Activated T-cell treated with anti-CD3 and anti-CD28 coated beads, Interleukin-2, amount 50 U/mL, for 72 hours (primary cell): ENCODE measurements at places on chromosomes 2 and 18. TPM values are rescaled to one million over a fixed set of nuclear protein-coding genes. Genes with fewer than 3 reads are reported as not detected.

GRCh38 chr2:133264989-133265401 lies 303.3 kb downstream of the NCKAP5 start:
- DNase-seq: no peak

DNA sequence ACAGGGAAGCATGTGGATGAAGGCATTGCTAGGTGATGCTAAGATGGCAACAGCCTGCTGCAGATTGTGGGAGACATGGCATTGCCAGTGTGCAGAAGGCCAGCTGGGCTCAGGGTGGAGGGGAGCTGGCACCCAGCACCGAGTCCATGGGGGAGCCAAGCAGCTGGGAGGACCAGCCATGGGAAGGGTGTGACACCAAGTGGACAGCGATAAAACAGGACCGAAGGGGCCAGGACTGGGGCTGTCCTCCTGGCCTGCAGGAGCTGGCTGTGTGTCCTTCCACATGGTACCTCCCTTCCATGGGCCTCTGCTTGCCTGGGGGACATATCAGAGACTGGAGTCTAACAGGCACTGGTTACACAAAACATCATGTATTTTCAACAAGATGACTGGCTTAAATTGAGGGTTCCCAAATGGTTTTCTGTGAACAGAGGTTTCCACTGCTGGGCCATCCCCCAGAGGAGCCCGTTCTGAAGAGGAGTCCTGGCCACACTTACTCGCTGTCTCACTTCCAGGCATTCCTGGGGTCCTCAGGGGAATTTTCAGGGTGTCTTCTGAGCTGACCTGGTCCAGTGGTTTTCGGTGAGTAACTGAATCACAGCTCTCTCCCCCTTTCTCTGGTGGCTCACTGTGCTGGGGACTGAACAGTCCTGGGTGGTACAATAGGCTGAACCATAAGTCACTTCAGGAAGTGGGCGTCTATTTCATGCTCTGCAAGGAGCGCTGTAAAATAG lies 60.4 kb upstream of the TNP1 start:
- DNase-seq: no peak

DNA sequence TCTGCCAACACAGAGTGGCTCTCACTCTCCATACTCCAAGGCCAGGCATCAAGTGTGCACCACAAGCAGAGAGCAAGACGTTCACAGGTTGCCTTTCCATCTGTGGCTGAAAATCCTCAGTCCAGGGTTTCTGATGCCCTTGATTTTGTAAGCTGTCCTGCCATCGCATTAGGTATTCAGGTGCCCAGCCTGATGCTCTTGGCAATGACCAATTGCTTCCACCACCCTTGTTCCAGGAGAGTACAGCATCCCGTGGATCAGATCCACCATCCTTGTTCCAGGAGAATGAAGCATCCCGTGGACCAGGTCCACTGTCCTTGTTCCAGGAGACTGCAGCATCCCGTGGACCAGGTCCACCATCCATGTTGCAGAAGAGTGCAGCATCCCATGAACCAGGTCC lies 133.4 kb upstream of the GPC1 start:
- DNase-seq: no peak

The CHST10 gene
- 7.5 TPM for total RNA-seq

The KCNS3 gene
- not detected for total RNA-seq
